ENCODE measurements at places on chromosomes 6 and 20.

DNA sequence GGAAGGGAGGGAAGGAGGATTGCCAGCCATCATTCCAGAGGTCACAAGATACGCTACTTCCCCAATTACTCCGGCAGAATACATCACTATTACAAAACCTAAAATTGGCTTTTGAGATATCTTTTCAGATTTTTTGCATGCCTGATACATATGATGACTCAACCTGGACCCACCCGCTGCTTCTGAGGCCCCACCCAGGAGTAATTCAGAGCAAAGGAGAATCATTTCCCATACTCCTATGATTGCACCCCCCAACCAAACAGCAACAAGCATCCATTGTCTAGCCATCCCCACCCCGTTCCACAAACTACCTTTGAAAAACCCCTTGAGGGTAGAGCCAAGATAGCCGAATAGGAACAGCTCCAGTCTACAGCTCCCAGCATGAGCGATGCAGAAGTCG lies 163.5 kb upstream of the GJE1 start:
- no peak for DNase-seq

GRCh38 chr6:54646069-54646950 lies 200.3 kb upstream of the FAM83B start:
- DNase-seq = no peak

GRCh38 chr6:125245523-125246264 lies 56.1 kb downstream of the HDDC2 start:
- DNase-seq = no peak

GRCh38 chr6:44123544-44123943 lies 3.7 kb downstream of the MRPL14 start:
- DNase-seq = no peak

DNA sequence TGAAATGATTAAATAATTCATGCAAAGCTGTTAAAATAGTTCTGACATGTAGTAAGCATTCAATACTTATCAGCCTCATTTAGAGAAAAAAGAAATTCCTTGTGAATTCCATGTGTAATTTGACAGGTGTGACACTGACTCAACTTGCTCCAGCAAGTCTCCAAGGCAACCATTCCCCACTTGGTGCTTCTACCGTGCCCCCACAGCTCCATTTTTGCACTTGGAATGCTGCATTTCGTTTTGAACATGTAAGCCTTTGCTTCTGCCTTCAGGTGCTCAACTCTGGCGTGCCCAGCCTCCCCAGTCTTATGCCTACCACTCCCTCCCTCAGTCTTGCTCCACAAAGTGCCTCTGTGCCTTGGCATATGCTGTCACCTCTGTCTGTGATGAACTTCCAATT lies 760.6 kb upstream of the CHD6 start:
- DNase-seq = no peak

DNA sequence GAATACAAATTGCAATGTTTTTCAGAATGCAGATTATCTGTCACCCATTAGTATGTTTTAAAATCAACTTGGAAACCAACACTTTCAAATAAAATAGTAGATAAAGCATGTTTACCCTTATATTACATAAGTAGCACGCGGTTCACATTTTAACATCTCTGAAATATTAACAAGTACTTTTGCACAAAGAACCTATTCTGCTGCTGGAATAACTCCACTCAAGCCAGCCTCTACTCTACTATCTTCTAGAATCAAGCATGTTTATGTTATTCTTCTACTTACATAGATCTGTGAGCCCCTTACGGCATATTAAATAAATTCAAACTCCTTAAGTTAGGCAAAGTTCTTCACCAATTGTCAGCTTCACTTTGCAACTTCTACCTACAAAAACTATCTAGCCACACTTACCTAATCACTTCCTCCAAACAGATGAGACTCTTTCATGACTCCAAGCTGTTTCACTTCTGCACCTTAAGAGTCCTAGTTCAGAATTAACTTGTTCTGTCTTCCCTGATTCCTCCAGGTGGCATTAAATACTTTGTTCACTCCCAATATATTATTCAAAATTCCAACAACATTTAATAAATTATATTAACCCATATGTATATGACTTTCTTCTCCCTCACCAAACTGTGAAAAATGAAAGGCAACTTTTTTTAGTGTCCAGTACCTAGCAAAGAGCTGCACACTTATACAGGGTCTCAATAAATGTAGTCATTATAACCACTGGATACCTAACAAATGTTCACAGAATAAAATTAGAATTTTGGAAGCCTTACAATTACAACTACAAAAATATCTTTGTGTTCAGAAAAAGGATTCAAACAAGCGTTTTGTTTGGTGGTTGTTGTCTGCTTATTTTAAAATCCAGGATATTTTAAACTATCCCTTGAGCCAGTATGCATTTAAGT lies 12.1 kb downstream of the CEP85L start:
- no peak for DNase-seq

GRCh38 chr20:38073307-38074071 lies 39.9 kb downstream of the RPRD1B start:
- no peak for DNase-seq

GRCh38 chr20:51574248-51575033 lies 31.9 kb upstream of the NFATC2 start:
- DNase-seq = no peak

- no peak for DNase-seq
Measured at GRCh38 chr6:15363523-15364400, 117.9 kb downstream of the JARID2 start.

- DNase-seq = no peak
Measured at GRCh38 chr6:38375937-38376336, 263.8 kb downstream of the BTBD9 start.

DNA sequence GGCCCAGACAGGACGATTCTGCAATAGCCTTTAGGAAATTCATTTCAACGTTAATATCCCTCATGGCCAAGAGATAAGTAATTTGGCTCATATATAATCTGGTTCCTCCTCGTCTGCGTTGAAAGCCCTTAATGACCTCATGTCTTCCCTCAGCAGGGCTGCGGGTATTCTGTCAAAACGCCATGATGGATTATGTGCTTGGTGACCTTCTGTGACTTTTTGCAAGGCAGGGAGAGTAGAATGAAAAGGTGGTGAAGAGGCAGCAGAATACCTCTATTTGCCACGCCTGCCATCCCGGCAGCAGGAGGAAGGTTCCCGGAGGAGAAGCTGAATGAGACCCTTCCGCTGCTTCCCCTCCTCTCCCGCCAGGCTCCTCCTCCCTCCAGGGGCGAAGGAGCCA lies 41.1 kb upstream of the SPACA1 start:
- DNase-seq = no peak

GRCh38 chr6:90105506-90106170 lies 191.0 kb downstream of the BACH2 start:
- no peak for DNase-seq

GRCh38 chr6:236519-236918 lies 55.8 kb upstream of the DUSP22 start:
- no peak for DNase-seq

DNA sequence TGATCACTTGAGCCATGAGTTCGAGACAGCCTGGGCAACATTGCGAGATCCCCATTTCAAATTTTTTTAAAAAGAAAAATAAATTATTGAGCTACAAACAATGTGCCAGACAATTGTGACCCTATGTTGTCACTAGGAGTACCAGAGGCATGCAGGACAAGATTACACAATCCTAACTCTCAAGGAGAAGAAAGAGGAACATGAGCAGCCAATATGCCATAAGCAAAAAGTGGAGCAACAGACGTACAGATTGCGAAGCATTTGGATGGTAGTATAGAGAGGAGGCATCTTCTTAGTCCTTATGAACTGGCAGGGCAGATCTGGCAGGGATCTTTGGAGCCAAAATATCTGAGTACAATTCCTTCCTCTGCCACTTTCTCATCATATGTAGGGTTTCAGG lies 156.4 kb downstream of the OR2B2 start:
- no peak for DNase-seq

GRCh38 chr6:150451807-150452427 lies 83.1 kb downstream of the IYD start:
- no peak for DNase-seq

DNA sequence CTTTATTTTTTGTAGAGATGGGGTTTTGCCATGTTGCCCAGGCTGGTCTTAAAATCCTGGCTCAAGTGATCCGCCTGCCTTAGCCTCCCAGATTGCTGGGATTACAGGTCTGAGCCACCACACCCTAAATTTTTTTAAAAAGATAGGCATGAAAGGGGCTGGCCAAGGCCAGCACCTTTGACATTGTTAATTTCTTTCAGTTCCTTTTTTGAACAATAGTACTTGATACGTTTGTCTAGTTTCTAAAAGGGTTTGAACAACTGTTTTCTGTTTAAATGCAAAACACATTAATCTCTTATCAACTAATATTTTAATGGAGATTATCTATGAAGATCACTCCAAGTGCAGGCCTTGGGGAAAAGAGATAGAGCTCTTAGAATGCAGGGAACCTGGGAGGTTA lies 37.6 kb upstream of the PTPRK start:
- DNase-seq = no peak

- DNase-seq = no peak
Measured at GRCh38 chr6:22451962-22452361, 117.4 kb upstream of the HDGFL1 start.

- no peak for DNase-seq
Measured at GRCh38 chr20:52812231-52812847, 159.8 kb upstream of the TSHZ2 start.

DNA sequence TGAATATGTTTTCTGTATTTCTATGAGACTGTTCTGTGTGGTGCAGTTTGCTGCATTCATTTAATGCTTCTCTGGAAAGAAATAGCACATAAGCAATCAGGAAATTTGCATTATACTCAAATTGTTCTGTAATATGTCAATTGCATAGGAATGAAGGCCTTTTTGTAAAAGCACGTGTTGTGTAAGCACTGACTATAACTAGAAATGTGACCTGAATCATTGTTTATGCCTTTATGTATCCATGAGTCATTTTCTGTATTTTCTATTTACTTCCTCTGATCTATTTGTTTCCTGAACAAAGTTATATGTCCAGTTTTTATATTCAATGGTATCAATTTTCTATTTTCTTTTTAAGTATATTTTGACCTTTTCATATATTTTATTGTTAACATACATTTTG lies 1455.3 kb downstream of the GRIK2 start:
- no peak for DNase-seq

- no peak for DNase-seq
Measured at GRCh38 chr6:132927713-132928112, 113.3 kb downstream of the RPS12 start.

- DNase-seq = no peak
Measured at GRCh38 chr20:19528286-19529030, 229.6 kb upstream of the RIN2 start.

- DNase-seq = no peak
Measured at GRCh38 chr6:34391473-34391785, 1.0 kb downstream of the NUDT3 start.

DNA sequence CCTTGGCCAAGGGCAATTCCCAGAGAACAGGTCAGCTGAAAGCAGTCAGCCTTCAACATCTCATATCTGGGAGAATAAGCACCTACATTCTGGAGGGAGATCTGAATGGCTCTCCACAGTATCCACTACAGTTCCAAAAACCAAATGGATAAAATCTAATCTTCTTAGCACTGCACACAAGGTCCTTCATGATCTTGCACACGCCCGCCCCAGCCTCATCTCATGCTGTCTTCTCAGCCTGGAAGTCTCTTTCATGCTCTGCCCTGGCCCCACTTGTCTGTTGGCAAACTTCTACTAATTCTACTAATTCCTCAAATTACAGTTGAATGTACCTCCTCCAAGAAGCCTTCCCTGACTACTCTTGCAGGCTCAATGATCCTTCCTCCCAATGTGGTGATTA lies 1.8 kb upstream of the TTBK1 start:
- no peak for DNase-seq

DNA sequence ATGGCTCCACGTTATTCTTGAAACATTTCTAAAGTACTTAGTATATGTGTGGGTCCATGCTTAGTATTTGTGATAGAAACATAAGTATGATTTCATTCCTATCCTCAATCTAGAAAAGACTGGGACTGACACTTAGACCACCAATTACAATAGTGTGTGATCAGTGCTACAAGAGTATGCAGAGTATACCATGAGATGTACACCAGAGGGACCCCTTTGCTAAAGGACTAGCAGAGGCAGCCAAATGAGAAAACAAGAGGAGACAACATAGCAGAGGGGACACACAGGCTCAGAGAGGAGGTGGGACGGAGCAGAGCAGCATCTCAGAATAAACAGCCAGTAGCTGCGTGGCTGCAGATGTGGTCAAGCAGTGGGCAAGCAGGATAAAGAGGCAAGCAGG lies 21.0 kb downstream of the RMND1 start:
- DNase-seq = no peak

DNA sequence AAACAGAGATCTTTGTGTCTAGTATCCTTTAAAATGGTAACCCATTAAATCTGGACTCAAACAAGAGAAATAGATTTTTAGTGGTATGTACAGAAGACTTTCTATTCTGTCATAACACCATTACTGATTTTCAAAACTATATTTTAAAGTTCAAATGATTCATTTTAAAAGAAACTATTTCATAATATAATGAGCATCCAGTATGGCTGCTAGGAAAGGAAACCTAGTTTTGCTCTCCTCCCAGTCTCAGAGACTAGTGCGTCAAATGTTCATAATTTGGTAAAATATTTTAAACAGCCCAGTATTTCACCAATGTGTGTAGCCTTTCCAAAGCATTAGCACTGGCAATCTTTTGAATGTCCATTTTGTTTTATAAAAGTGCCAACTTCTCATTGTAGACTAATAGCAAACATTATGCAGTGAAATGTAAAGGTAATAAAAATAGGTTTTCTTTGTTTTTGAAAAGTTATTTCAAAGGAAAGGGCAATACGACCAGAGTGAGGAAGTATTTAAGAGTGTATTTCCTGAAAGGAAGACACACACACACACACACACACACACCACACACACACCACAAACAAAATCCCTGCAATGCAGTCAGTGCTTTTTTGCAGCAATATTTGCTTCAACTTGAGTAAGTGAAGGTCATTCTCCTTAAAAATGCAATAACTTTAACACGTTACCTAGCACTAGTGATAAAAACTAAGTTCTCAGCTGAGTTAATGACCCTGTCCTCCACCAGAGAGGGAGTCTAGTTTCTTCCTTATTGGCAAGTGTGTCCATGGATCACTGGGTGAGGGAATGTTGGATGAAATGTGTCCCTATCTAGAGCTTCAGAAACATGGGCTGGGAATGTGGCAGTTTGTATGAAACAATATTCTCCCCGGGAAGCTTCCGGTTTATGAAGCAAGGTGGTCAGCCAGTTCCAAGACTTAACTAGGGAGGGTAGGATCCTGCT lies 4.6 kb downstream of the PPP1R3G start:
- DNase-seq = no peak

GRCh38 chr6:122184401-122184827 lies 215.0 kb upstream of the HSF2 start:
- DNase-seq = no peak

DNA sequence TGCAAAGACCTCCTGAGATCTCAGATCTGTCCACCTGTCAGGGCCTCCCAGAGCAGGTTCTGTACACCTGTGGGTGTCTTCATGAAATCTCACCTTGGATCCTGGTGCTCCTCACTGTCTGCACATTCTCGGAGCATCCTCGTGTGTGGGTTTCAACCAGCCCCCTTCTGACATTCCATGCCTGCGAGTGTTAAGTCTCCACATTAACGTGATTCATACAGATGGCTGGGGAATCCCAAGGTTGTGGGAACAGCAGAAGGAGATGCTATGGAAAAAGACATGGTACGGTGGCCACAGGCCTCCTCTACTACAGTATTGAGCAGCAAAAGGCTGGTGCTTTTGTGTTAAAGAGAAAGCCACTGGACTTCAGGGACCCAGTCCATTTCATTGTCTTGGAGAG lies 556.5 kb downstream of the DHX35 start:
- no peak for DNase-seq

- DNase-seq = no peak
Measured at GRCh38 chr6:119055069-119055468, 23.4 kb downstream of the FAM184A start.

- DNase-seq = no peak
Measured at GRCh38 chr6:137512757-137513605, 18.8 kb upstream of the OLIG3 start.

Data from suprapubic skin (tissue), 4 donors.